NCI-H2081 treated with DMSO at 0.1 percent for 48 hours (cell line): ENCODE measurements at places on chromosomes 6 and 20.

DNA sequence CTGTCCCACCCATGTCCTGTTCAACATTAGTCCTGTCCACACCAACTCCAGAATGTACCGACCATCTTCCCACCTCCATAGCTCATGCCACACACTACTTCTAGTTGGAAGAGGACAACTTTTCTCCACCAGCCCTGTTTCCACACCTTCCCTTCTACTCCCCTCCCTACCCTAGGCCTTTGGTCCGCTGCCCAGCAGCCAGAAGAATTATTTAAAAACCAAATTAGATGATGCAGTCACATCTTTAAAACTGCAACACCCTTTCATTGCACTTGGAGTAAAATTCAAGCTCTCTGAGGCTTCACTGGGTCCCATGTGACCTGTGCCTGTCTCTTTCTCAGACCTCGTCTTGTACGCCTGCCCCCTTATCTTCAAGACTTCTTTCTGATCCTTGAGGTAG lies 53.8 kb downstream of the BANF2 start:
- no peak for DNase-seq

DNA sequence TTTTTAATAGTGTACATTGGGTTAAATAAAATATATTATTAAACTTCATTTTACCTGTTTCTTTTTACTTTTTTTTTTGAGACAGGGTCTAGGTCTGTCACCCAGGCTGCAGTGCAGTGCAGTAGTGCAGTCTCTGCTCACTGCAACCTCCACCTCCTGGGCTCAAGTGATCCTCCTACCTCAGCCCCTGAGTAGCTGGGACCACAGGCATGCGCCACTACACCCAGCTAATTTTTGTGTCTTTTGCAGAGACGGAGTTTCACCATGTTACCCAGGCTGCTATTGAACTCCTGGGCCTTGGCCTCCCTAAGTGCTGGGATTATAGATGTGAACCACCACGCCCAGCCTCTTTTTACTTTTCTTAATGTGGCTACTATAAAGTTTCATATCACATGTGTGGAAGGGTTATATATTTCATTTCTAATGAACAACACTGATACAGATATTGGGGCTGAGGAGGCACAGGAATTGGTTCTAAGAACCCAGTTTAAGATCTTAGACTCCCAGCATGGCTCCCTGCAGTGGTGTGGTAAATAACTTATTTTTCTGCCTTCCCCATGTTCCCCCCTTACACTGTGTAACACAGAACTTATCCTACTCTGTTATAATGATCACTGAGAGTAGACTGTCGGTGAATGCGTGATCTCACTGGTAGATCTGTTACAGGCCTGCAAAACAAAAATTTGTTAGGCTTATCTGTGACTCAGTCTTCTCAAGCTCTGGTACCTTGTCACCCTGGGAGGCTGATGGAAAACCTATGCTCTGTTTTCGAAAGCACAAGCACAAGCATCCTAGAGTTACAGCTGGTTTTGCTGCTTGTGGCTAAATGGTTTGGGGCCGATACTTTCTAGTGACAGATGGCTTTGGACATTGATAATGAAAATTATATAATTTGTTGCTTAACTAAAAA lies 5.8 kb upstream of the ATXN1 start:
- DNase-seq: no peak

DNA sequence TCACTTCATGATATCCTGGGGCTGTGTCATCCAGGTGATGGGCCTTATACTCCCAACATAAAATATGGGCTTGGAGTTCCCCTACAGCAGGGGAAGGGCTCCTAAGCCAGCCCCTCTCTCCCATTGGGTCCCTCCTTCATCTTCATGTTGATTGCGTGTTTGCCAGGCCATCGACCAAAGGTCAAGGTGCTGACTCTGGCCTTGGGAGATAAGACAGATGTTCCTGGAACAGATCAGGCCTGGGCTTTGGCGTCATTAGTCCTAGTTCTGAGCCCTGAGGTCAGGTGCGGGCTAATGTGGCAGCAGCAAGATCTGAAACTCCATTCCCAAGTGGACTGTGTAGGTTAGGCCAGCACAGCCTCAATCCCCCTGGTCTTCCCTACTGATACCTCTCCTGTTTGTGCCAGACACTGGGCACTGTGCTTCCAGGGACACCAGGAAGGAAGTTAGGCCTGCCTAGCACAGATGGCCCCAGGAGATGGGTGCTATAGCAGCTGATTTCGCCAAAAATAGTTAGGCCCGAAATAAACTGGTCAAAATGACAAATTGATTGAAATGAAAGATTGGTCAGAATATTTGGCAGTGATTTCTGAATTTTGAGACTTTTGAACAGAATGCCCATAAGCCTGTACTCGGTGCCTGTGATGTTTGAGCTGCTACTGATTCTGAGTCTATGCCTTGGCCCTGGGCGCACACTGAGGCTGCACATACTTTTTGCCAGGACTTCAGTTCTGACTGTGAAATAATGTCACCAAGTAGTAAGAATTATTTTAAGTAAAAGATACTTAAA lies 28.8 kb downstream of the EPB41L1 start:
- DNase-seq: no peak

GRCh38 chr20:32248043-32248442 lies 29.4 kb upstream of the KIF3B start:
- no peak for DNase-seq
